ENCODE measurements at places on chromosomes 5 and 9. TPM values are rescaled to one million over a fixed set of nuclear protein-coding genes. Genes with fewer than 3 reads are reported as not detected.
A peak's percentile ranks its signal among the peaks of the same experiment; 100 is the strongest.

Gene PCDHB9
- 1.7 TPM for total RNA-seq

- DNase-seq: no peak
Observed at GRCh38 chr5:61641748-61642565, 309.9 kb downstream of the ZSWIM6 start.

- DNase-seq: no peak
Observed at GRCh38 chr5:146078566-146078965, 26.8 kb downstream of the PLAC8L1 start.

DNA sequence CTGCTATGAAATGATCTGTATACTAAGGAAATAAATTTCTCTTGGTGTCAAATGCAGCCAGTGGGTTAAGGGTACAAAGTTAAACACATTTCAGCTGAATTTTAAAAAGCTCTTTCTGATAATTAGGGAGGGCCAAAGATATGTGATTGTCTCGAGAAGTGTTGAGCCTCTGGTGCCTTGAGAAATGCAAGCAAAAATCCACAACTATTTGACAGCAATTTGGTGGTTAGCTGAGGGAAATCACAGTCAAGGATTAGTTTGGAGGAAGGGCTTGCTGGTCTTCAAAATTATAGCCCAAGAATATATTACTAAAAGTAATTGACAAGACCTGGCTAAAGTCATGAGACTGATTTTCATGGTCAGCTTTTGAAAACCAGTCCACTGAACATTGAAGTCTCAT is 255.7 kb upstream of the PPP1R2B start:
- no peak for DNase-seq

- no peak for DNase-seq
Observed at GRCh38 chr9:107342476-107343161, 59.5 kb downstream of the RAD23B start.

DNA sequence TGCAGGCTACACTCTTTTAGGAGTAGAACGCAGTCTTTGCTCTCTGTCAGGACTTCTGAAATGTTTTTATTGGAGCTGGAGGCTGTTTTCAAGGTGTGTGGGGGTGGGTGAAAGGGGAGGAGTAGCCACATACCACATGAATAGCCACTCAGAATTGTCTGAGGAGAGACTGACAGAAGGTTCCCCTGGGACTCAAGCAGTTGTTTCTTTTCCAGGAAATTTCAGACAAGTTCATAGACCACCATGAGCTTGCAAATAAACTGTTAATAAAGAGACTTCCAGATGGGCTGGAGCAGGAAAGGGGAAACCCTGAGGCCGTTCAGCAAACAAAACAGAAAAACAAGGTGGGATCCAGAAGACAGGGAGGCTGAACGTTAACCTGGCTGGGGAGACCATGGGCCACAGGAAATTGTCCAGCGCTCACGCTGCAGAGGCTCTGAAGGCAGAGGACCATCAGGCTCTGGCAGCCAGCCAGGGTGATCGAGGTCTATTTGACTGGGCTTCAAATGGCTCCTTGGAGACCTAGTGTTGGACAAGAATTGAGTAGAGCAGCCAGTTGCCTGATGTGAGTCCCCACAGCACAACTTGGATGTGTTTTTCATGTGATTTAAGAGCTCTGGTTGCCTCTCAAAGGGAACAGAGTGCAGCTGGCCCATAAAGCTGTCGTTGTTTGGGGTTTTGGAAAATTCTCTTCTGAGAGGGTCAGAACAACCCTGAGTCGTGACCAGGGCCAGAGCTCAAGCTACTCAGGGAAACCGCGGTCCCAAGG is 159.2 kb upstream of the RAI14 start:
- DNase-seq: peak; percentile 94
